ENCODE measurements at places on chromosomes 6 and 20.
A peak's percentile ranks its signal among the peaks of the same experiment; 100 is the strongest.

DNA sequence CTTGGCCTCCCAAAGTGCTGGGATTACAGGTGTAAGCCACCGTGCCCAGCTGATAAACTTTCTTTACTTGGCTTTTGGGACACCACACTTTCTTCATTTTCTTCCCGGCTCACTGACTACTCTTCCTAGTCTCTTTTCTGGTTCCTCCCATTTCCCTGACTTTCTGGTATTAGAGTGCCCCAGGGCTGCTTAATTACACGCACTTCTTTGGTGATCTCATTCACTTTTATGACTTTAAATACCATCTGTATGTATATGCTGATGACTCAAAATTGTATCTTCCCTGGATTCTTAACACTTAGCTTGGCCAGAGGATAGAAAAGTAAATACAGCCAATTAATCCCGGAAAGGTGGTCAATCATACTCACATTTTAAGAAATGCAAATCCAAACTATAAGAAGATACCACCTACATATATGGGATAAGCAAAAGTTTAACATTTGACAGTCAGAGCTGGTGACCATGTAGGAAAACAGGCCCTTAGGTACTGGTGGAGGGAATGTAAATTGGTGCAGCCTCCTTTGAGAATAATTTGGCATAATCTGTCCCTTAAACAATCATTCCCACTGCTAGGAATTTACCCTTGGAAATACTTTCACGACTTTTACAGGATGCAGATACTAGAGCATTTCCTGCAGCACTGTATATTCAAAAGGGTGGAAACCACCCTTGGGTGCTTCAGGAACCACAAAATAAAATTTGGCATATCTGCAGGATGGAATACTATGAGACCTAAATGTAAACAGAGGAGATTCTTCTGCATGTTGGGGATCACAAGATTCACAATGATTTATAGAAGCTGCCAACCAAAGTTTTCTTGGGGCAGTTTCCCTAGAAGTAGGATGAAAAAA is 9.4 kb upstream of the NANP start:
- DNase-seq, result peak; percentile 47

- DNase-seq, result no peak
These were observed 738.8 kb downstream of the HDGFL1 start for GRCh38 chr6:23308166-23308565.

DNA sequence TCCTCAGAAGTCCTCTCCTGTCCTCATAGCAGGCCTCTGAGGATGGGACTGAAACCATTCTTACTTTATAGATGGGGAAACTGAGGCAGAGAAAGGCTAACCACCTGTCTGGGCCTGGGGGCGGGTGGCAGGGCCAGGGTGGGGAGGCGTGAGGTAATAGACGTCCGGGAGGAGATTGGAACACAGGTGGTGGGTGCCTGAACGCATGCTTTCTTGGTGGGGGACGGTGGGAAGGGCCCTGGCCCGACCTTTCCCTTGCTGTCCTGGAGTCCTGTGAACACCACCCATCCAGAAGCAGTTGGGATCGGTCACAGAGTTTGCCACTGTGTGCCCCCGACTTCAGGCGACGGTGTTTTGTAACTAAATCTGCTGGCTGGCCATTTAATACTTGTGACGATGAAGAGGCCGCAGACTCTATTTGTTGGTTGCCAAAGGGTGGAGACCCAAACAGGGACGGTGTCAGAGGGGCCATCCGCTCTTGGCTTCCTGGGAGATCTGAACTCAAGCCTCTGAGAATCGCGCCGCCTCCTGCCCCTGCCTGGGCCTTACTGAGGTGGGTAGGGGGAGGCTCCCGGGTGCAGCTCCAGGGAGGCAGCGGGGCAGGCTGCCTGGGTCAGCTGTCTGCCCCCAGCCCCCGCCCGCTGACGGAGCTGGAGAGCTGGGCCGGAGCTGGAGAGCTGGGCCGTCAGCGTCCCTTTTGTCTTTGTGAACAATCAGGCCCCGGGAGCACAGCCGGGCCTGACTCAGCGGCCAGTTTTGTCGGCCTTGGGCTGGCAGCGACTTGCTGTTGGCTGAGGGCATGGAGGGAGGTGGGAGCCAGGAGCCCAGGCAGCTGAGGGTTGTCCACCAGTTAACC is 4.1 kb downstream of the RBM38 start:
- DNase-seq, result peak; percentile 18

DNA sequence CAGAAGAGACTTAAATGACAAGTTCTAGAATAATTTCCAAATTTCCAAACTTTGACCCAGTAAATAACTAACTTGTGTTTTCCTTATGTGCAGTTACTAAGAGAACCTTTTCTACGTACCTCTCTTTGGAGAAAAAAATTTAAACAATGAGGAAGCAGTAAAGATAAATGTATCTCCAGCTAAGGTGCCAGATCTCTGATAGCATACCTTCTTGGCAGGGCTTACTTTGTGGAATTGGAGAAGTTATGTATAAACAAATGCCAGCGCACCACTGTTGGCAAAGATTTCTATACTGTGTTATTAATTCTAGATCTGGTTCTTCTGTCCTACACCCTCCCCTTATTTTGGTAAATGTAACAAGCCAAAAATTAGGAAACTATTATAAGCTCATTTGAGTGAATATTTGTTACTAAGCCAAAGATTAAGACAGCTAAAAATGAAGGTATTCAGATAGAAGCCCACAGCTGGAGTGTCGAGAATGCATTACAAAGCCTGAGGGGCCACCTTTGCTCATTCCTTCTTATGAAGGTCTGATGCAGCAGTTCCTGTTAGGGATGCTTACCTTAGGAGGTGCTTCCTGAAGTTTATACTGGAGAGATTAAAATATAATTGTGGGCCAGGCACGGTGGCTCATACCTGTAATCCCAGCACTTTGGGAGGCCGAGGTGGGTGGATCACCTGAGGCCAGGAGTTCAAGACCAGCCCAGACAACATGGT is 373.1 kb upstream of the SOX4 start:
- DNase-seq, result no peak

DNA sequence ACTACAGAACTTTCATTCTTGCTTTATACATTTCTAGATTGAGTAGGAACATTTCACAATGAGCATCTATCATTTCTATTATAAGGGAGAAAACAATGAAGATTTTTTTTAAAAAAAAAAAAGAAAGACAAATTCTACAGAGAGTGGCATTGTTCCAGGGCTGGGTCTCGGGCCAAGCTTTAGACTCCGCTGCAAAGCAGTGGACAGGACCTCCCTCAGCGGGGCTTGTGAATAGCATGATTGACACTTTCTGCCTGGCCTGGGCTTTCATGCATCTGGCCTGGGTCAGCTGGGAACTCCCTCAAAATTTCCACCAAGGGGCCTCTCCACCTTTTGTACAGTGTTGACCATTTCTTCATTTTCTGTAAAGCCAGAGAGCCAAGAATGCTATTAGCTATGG is 55.8 kb upstream of the HIVEP2 start:
- no peak for DNase-seq

- peak; percentile 16 for DNase-seq
These were observed 2.3 kb downstream of the TFAP2C start for GRCh38 chr20:56631318-56631989.

- DNase-seq, result peak; percentile 77
These were observed 66.7 kb upstream of the TIAM2 start for GRCh38 chr6:154928325-154928922.

- DNase-seq, result no peak
These were observed 47.2 kb downstream of the GABRR2 start for GRCh38 chr6:89267918-89268317.

GRCh38 chr6:135722679-135723078 is 128.8 kb upstream of the PDE7B start:
- DNase-seq, result peak; percentile 70

DNA sequence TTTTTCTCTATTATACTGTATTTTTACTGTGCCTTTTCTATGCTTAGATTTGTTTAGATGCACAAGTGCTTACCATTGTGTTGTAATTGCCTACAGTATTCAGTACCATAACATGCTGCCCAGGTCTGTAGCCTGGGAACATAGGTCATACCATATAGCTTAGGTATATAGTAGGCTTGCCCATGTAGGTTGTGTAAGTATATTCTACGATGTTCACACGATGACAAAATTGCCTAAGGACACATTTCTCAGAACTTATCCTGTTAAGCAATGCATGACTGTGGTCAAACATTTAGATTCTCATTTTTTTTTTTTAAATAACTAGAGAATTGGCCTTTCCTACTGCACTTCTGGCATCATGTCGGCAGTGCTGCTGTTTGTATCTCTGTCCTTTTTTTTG is 253.7 kb upstream of the SUPT3H start:
- peak; percentile 94 for DNase-seq

DNA sequence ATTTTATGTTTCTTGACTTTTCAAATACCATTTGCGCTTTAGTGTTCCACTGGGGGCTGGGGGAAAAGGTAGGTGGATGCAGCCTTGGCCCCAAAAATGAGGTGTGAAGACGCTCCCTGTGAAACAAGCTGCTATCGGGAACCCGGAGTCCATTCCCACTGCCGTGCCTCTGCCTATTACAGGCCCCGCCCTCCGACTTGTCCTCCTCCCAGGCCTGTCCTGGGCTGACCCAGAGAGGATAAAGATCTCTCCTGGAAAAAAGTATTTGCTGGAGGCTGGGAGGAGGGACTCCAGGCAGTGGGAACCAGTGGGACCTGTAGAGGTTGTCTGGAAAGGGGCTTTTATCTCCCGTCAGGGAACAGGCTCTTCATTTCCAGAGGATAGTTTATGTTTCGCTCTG is 215.0 kb downstream of the SLC24A3 start:
- DNase-seq, result no peak

- peak; percentile 86 for DNase-seq
These were observed 5.8 kb upstream of the USP45 start for GRCh38 chr6:99520855-99521632.

DNA sequence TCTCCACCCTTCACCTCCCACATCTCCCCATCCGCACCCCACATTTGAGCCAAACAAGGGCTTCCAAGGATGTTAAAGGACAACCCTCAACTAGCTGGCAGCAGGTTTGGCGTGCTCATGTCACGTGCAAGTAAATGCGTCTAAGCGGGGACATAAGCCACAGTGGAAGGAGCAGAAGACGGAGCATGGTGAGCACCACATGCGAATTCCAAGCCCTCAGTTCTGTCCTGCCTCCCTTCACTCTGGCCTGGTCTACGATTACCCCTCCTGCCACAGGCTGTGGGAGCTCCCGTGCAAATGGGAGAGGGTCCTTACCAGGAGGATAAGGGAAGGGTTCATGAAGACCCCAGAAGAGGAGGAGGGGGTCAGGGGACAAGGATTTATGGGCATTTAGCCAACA is 44.9 kb upstream of the STX16 start:
- DNase-seq, result no peak

DNA sequence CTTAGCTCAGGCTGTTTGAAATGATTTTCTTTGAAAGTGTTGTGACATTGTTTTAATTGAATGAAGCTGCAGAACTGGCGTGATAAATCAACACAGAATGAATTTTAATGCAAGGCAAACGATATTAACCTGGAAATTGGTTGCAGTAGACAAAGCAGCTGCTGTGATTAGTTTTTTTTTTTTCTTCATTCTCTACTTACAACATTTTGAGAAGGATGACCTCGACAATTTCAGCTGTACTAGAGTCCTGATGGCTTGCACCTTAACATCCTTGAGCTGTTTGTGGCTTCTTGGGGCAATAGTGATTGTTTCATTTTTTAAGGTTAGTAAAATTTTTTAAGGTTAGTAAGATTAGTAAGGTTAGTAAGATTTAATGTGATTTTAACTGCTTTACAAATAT is 54.2 kb downstream of the QKI start:
- no peak for DNase-seq

DNA sequence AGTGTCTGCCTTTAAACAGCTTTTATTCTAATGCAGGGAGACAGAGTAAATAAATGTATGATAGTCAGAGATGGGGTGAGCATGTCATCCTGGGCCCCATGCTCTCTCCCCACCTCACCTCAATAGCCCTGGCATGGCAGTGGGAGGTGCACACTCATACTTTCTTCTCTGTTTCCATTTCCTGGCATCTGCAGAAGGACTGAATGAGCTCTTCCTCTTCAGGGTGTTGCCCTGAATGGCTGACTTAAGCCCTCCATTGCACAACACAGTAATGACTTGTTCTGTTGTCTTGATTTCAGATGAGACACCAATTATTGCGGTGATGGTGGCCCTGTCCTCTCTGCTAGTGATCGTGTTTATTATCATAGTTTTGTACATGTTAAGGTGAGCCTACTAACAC is 57.0 kb upstream of the GNRH2 start:
- DNase-seq, result peak; percentile 67

GRCh38 chr20:11740975-11741374 is 176.7 kb upstream of the BTBD3 start:
- DNase-seq, result no peak

GRCh38 chr6:139311831-139312230 is 20.0 kb upstream of the TXLNB start:
- DNase-seq, result no peak

- no peak for DNase-seq
These were observed 44.0 kb downstream of the SMPDL3A start for GRCh38 chr6:122833021-122833491.

DNA sequence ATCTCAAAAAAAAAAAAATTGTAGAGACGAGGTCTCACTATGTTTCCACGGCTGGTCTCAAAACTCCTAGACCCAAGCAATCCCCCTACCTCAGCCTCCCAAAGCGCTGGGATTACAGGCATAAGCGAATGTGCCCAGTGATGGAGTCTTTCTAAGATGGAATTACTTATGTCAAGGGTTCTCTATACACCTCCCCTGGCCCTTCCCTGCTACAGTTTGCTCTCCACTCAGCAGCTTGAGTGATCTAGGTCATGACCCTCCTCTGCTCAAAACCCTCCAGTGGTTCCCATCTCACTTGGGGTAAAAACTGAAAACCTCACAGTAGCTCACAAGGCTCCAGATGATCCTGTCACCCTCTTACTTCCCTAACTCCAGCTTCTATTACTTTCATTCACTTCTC is 1.8 kb upstream of the DNPH1 start:
- DNase-seq, result no peak

- DNase-seq, result peak; percentile 6
These were observed 2.0 kb upstream of the DDR1 start for GRCh38 chr6:30882204-30882758.

- DNase-seq, result no peak
These were observed 12.4 kb downstream of the FHL5 start for GRCh38 chr6:96575359-96575758.

GRCh38 chr20:59403261-59403961 is 103.0 kb downstream of the EDN3 start:
- peak; percentile 26 for DNase-seq

DNA sequence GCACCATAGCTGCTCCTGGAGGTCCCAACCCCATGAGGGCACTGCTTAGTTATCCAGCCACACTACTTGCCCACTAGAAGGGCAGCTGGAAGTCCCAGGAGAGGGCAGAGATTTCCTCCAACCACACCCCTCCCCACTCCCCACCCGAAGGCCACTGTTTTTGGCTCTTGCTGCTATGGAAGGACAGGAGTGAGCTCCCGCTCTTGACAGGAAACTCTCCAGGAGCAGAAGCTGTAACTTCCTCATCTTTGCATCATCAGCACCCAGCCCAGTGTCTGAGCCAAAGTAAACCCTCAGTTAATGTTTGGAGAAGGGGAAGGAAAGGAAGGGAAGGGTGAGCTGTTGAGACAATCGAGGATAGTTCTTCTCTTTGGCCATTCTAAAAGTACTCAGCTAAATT is 120.7 kb downstream of the MTFR2 start:
- no peak for DNase-seq

Data from MCF 10A (cell line).